LHCN-M2 (cell line): ENCODE measurements at places on chromosomes 13 and 19. TPM values are rescaled to one million over a fixed set of nuclear protein-coding genes. Genes with fewer than 3 reads are reported as not detected.

Gene ARID3A
- total RNA-seq: 3.1 and 3.4 TPM in 2 replicates

Gene FSD1
- total RNA-seq: 11.7 and 13.8 TPM in 2 replicates

Gene KLK15
- total RNA-seq: not detected in 2 replicates

- no peak for DNase-seq
Measured at GRCh38 chr13:106381091-106381490, 154.4 kb downstream of the EFNB2 start.

GRCh38 chr13:53189162-53189561, 160.5 kb downstream of the OLFM4 start:
- DNase-seq: no peak

DNA sequence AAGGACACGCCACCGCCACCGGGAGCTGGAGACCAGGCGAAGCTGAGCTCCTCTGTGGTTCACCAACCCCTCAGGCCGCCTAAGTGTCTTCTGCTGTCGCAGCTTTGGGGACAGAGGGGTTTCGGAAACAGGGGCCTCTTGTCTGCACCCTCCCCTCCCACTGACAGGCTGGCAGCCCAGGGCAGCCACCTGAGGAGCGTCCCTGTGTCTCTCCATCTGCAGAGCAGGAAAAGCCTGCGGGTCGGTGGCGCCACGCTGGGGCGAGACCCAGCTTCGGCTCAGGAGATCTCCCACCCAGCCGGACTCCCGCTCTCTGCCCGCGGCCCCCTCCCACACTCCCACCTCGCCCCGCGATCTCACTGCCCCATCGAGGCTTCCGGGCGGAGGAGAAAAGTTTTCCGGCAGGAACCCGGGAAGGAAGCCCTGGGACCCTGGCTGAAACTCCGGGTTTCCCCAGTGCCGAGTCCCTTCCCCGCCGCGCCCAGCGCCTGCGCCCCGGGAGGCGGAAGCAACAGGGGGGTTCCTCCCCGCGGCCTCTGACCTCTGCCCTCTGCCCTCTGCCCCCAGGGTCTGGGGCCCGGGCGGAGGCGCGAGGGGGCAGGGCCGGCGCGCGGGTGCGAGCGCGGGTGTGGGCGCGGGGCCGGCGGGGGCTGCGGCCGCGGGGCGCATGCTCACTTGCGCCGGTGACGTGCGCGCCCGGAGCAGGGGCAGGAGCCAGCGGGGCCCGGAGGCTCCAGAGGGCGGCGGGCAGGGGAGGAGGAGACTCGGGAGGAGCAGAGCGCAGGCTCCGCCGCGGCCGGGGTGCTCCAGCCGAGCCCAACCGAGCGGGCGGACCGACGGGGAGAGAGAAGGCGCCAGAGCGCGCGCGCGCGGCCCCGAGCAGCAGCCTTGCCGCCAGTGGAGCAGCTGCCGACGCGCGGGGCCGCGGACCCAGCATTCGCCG, at the start of gene ATP11A:
Gene ATP11A (plus strand): TSS at position 736 of the 943 bp plus-strand sequence. CDS start 379 bp downstream, outside the sequence.
- peak; percentile 88 for DNase-seq

DNA sequence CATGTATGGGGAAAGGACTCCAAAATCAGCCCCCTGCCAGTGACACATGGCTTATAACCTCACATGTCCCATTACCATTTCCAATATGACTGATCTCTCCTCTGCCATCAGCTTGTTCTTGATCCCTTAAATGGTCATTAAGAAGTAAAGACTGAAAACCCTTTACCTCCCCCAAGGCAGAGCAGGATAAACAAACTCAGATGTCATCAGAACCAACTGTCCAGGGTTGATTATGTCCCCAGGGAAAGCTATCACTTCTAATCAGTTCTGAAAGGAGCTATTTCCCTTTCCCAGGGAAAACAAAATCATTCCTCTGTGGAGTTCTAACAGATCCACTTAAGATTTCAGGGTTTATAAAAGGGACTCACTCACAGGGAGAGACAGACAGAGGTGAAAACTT, 350.9 kb downstream of the SUCLA2 start:
- DNase-seq: no peak

GRCh38 chr19:40365613-40366401, 17.3 kb downstream of the PLD3 start:
- no peak for DNase-seq

DNA sequence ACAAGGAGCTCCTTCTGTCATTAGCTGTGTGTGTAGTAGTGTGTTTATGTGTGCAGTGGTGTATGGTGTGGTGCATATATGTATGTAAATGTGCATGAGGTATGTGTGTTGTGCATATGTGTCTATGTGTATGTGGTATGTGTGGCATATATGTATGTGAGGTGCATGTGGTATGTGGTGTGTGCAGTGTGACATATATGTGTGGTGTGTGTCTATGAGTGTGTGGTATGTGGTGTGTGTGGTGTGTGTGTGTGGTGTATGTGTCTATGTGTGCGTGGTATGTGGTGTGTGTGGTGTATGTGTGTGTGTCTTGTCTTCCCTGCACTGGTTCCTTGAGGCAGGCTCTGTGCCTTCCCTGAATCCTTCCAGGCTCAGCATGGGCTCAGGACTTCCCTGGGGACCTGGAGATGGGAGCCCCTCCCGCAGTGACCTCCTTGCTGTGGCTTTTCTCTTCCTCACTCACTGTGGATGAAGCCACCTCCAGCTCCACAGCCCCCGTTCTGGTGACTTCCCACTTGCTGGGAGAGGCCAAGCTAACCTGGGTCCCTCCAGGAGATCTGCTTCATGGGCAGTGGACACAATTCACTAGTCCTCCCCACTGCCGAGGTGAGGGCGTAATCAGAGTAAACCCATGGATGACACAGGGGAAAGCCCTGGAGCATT, 64.2 kb downstream of the CCDC70 start:
- no peak for DNase-seq

DNA sequence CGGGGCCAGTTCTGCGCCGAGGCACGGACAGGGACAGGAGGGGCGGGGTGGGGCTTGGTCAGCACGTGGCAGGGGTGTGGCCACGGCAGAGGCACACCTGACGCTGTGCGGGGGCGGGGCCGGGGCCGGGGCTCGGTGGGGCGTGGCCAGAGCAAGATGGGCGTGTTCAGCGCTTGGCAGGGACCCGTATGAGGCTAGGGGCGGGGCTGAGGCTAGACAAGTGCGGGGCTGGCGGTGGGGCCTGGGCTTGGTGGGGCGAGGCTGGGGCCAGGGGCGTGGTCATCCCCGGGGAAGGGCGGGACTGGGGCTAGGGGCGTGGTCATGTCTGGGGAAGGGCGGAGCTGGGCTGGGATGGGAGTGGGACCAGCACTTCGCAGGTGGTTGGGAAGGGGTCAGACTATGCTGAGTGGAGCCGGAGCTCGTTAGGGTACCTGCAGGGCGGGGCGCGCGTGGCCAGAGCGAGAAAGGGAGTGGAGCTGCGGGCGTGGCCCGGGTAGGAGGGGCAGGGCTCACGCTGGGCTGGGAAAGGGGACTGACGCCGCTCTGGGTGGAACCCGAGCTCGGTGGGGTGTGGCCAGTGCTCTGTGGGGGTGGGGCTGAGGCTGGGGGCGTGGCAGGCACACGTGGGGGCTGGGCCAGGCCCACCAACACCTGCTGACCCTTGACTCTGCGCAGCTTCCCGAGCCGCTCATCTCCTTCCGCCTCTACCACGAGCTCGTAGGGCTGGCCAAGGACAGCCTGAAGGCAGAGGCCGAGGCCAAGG, 12.8 kb downstream of the POLR2E start:
- no peak for DNase-seq

DNA sequence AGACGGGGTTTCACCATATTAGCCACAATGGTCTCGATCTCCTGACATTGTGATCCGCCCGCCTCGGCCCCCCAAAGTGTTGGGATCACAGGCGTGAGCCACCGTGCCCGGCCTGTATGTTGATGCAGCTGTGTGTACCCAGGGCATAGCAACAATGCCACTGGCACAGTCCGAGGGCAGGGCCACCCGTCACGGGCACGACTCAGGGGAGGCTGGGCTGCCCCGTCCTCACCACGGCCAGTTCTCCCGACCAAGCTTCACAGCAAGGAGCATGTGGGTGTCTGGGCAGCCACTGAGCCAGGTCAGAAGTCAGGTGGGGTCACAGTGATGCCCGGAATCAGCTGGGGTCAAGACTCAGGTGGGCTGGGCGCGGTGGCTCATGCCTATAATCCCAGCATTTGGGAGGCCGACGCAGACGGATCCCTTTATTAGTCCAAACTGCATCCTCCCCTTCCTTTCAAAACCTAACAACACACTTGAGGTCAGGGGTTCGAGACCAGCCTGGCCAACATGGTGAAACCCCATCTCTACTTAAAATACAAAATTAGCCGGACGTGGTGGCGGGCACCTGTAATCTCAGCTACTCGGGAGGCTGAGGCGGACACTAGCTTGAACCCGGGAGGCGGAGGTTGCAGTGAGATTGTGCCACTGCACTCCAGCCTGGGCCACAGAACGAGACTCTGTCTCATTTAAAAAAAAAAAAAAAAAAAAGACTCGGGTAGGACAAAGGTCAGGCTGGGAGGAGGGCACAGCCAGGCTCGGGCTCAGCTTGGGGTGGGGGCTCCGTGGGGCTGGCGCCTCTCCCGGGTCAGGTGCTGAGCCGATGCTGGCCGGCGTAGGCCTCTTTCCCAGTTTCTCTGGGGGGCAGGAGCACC, 1.2 kb upstream of the CDC34 start:
- DNase-seq: no peak

DNA sequence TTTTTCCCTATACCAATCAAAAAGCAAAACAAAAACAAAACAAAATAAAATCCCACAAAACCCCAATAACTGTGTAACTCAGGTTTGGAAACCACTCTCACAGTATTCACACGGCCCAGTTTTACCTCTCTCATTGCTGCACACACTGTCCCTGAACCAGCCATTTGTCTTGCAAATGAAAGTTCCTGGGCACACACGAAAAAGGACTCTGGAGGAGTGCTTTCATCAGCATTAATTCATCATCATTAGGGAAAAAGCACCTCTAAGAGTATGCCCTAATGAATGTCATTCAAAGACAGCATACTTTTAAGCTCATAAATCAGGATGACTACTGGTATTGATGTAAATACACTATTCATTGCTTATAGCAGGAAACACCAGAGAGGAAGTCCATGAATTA, 306.3 kb downstream of the DNAJC15 start:
- DNase-seq: no peak

GRCh38 chr13:114067886-114068651, 64.4 kb downstream of the RASA3 start:
- no peak for DNase-seq
